Right lobe of liver (tissue), 6 donors: ENCODE measurements at places on chromosomes 7 and 10. TPM values are rescaled to one million over a fixed set of nuclear protein-coding genes. Genes with fewer than 3 reads are reported as not detected.

Gene DLX6
- not detected for total RNA-seq

DNA sequence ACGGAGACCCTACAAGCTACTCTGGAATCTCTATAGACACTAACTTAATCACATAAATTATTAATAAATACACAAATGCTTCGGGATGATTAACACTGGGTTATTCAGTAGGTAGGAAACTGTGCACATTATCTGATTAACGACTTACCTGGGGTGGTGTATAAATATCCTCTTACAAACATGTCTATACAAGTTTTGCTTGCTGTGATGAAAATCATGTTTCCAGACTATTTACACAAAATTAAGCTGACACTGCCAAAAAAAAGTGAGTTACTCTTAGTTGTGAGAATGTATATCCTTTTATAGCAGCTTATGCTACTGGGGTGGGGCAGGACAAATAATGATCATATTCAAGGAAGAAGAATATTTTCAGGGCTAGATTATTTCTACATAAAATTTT is 314.6 kb downstream of the C7orf25 start:
- DNase-seq = no peak

Gene ADAM22
- 0.32 TPM for total RNA-seq

DNA sequence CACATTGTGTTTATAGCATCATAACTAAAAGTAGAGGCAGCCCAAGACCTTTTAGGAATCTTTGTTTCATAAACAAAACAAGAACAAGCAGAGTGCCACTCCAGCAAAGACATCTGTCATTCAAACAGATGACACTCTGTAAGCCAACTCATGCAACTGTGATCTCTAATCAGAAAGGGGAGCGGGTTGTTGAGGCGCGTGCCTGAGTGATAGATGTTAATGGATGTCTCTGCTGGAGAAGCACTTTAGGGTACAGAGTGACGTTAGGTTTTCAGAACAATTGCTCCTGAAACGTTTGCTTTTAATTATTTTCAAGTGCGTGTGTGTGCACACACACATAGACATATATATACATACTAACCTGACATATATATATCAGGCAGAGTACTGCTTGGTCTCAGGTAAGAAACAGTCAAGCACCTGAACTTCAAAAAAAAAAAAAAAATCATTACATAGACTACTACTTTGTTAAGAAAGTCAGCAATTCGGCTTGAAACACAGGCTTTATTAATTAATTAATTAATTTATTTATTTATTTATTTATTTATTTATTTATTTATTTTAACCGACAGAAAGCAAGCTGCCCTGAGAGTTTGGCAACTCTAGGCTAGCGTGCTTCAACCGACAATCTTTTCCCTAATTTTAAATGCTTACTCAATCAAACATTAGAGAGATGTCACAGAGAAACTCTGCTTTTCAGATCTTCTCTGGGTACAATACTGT is 109.1 kb downstream of the POU6F2 start:
- no peak for DNase-seq

DNA sequence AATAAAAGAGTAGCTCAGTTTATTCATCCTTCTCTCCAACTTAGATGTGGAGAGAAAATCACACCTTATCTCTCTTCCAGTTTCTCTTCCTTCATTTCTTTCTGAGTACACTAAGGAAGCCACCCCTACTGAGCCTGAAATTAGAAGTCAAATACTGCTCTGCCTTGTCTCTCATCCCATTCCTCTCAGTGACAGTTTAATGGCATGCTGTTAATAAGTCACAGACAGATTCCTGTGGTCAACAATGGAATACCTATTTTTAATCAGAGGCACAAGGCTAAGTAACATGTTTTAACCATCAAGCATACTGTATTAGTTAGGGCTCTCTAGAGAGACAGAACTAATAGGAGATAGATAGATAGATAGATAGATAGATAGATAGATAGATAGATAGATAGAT is 253.2 kb downstream of the HTR7 start:
- no peak for DNase-seq

DNA sequence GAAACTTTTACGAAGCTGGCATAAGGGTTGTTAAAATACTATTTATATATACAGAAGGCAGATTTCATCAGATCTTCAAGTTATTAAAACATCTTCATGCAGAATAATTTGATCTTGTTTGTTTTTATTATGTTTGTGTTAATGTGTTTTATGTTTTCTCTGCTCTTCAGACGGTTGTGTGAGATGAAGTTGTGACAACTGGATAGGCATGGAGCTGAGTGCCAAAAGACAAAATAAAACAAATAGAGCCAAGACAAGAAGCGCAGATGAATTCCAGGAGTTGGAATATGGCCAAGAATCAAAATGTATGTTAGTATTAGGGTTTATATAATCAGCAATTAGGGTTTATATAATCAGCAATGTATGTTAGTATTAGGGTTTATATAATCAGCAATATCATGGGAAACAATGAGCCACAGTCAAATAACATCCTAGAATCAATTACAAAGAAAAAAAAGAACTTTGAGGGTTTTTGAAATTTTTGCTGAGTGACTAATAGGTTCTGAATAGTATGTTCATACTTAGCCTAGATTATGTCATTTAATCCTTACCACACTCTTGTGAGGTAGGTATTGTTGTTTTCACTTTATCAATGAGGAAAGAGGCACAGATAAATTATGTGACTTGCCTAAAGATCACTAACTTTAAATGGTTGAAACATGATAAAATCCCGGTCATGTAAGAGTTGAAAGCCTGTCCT is 488.0 kb upstream of the STEAP1 start:
- no peak for DNase-seq

Gene WDR86
- total RNA-seq = not detected

GRCh38 chr7:98283127-98283886 is 1.8 kb downstream of the BRI3 start:
- peak; percentile 57 for DNase-seq

GRCh38 chr10:126500866-126501265 is 112.6 kb upstream of the ADAM12 start:
- no peak for DNase-seq

- no peak for DNase-seq
Observed at GRCh38 chr10:130542761-130543160, 406.6 kb downstream of the GLRX3 start.
